ENCODE measurements at places on chromosomes 11 and 22.

GRCh38 chr11:75560644-75561043 is 1.4 kb upstream of the SERPINH1 start:
- DNase-seq, result no peak

- DNase-seq, result no peak
These were observed 201.1 kb downstream of the DBX1 start for GRCh38 chr11:19959210-19959609.

GRCh38 chr11:97454988-97455387 is 1065.2 kb downstream of the JRKL start:
- peak; percentile 83 for DNase-seq

DNA sequence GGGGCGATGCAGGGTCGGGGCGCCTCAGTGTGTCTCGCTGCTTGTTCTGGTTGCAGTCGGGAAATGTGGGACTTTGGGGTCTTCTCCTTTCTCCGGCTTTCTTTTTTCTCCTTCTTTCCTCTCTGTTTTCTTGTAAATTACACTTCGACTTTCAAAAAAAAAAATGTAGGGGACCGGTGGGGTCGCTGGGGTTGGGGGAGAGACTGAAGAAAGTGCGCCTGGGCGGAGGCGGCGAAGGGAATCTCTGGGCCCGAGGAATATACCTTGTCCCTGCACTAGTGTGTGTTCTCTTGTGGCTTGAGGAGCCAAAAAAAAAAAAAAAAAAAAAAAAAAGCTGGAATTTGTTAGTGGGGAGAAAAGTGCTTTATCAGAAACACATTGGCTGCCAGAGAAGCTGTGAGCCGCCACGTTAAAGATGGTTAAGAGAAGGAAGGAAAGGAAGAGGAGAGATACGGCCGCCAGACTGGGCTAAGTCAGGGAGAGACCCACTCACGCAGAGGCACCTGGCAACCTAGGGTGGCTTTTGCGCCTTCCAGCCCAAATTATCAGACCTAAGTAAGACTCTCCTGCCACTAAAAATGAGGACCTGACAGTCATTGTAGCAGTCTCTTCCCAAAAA is 8.4 kb upstream of the FLI1 start:
- DNase-seq, result no peak

DNA sequence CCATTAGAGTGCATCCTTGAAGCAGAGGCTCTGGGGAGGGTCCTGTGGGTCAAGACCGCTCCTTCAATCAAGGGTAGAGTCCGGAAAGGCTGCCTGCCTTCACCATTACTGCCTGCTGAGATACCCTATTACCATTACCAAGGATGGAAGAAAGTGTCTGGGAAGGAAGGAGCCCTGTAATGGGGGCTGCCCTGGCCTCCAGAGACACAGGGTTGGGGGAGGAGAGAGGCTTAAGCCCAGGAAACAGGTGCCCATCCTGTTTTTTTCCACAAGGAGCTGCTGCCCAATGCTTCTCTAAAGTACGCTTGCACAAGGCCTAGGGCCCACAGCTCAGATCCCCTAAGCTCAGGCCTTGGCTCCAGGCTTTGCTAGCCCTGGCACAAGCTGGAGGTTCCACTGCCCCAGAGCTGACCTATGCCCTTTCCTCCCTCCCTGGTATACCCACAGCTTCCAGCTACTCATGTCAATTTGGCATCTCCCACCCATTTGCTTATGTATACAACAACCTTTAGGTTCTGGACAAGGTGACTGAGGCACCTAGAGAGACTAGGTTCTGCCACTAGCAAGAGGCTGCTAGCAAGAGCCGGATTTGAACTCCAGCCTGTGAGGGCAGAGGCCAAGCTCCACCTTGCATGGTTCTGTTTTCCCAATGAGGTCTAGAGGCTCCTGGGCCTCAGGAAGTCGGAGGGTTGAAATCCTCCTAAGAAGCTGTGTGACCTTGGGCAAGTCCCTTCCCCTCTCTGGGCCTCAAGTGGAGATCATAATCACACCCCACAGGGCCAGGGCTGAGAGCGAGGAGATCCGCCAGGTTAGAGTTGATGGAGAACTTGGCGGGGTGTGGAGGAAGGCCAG is 1.5 kb upstream of the PLCB3 start:
- no peak for DNase-seq

DNA sequence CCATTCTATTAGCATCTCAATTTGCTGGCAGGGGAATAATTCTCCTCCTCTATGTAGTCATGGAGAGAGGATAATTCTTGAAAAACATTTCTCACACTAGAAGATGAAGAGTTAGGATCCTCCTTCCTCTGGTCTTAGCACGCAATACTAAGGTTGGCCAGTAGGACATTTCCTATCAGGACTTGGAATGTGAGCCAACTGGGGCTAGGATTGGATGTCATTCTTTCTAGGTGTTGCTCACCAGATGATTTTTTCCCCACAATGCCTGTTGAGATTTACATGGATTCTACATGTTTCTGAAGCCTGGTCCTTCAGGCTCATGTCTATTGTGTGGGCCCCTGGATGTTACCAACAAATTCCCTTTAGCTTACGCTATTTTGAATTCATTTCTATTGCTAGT is 28.0 kb downstream of the SLN start:
- DNase-seq, result no peak

DNA sequence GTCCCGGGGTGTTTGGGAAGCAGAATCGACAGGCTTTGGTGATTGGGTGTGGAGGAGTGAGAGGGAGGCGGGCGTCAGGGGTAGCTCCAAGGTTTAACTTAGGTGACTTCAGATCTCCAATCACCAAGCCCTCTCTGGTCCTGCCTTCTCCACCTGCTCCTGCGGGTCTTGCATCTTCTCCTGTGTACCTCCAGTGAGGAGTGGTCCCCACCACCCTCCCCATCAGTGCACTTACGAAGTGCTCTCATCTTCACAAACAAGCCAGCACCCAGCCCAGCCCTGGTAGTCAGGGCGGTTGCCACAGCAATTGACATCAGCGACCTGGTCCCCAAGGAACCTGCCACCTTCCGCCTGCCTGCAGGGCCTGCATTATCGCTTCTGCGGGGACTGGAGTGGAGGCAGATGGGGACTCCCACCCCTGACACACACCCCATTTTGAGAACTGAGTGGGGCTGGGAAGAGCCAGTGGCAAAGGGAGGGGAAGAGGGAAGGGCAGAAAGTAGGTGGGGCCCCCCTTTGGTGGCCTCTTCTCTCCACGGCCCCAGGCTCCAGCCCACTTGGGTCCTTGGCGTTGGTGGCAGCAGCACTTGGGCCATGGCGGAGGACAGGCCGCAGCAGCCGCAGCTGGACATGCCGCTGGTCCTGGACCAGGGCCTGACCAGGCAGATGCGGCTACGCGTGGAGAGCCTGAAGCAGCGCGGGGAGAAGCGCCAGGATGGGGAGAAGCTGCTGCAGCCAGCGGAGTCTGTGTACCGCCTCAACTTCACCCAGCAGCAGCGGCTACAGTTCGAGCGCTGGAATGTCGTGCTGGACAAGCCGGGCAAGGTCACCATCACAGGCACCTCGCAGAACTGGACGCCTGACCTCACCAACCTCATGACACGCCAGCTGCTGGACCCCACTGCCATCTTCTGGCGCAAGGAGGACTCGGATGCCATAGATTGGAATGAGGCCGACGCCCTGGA is at the start of gene OMP:
TSS of gene OMP (plus strand) at position 595 of the 965 bp plus-strand sequence. CDS start at position 595, 0 bp downstream.
- no peak for DNase-seq

- no peak for DNase-seq
These were observed 15.4 kb downstream of the CCDC34 start for GRCh38 chr11:27347359-27348339.

DNA sequence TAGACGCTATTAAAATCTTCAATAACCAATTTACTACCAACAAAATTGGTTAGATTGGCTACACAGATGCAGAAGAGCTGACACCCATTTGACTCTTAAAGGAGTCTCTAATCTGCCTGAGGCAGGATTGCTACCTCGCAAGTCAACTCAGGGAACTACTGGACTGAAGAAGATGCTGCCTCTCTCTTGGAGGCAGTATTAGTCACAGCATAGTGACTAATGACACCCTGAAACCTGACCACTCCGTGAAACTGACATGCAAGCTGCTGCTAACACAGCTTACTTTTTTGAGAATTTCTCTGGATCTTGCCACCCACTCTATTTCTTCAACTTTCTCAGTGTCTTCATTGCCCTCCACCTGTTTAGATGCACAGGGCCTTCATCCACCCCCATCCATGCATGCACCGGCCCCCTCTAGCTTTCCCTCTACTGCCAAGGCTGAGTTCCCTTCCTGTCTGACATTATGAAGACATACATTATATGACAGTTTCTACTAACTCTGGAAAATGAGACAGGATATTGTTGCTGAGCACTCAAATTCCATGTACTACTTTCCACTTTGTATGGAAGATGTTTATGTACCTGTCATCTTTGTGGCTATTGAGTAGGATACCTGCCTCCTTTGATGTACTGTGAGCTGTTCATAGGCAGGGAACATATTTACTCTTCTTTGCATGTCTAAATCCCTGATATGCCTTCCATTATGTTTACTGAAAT is 183.2 kb downstream of the MSANTD4 start:
- DNase-seq, result peak; percentile 47

DNA sequence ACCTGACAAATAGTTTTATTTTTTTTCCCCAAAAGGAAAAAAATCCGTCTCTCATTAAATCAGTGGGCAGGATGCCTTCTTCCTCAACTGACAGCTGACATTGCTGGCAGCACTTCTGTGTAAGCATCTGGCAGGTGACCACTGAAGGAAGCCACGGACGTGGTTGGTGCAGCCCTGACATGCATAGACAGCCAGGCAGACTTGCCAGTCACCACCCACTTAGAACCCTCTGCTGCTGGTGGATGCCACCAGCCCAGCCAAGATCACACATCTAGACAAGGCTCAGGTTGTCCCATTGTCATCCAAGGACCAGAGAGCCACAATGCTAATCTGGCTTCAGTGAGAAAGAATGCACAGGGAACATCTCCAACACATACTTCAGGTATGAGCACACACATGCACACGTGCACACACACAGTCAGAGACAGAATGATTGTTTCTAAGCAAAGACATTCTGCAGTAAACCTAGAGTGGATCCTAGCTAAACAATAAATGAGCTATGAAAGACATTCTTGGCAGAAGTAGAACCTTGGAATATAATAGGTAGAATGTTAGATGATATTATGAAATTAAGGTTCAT is 49.8 kb upstream of the BMAL1 start:
- DNase-seq, result no peak

DNA sequence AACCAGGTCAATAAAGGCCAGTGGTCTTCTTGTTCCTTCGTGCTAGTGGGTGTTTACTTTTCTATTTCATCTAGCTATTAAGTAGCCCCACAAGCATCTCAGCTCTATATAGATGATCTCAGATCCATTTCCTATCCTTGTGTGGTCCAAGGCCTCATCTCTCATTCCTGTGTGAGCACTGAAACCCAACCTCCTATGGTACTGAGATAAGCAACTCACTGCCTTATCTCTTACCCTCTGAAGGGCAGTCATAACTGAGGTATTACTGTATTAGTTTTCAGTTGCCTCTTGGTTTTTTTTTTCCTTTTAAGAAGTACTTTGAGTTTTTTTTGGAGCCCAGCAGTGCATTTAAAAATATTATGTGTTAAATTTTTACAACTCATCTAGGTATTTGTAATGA is 28.3 kb downstream of the ACER3 start:
- DNase-seq, result peak; percentile 38

DNA sequence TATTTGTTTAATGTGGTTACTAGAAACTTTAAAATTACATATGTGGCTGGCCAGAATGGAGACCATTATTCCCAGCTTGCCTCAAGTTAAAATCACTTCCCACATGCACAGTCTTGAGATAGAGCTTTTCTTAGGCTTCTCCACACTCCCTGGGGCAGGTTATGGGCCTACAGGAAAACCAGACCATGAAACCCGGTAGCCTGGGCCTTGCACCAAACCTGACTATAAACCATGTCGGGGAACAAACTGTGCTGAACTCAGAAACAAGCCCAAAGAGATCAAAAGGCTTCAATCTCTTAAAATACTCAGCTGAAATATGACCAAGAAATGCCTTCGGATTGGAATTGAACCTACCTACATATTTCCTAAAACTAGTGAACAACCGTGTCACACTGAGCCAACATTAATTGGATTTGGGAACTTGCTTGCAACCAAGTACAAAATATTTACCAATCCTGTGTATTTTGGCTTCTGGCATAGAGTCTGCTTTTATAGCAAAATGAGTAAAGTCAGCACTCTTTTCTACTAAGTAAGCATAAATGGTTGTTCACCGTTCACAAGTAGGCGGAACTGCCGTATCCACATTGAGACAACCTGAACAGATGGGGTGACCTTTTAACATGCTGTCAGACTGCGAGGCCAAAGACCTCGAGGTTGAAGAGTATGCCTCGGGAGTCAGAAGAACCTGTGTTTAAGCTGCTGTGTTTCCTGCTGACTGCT is 199.5 kb downstream of the FAM76B start:
- DNase-seq, result no peak

GRCh38 chr11:123103326-123103980 is 41.5 kb upstream of the HSPA8 start:
- DNase-seq, result peak; percentile 81

- DNase-seq, result no peak
These were observed 30.4 kb downstream of the OR10A6 start for GRCh38 chr11:7900686-7901085.

DNA sequence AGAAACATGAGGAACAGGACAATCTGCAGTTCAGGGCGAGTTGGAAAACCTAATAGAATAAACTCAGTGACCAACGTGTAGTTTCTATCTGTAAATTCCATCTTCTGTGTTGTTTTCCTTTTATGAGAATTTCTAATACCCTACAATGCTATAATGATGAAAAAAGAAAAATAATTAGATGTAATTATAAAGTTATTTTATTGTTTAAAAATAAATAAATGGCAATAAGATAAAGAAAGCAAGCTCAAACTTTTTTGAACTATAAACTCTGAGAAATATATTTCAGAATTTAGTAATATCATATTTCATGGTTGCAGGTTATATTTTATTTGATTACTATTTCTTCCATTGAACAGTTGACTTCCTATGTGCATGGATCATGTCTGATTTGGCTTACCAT is at the start of gene OR5I1:
TSS of gene OR5I1 (minus strand) at position 101 of the 400 bp plus-strand sequence. CDS start at position 101, 0 bp downstream.
- no peak for DNase-seq

GRCh38 chr11:30434901-30435300 is 112.0 kb downstream of the ARL14EP start:
- DNase-seq, result no peak

DNA sequence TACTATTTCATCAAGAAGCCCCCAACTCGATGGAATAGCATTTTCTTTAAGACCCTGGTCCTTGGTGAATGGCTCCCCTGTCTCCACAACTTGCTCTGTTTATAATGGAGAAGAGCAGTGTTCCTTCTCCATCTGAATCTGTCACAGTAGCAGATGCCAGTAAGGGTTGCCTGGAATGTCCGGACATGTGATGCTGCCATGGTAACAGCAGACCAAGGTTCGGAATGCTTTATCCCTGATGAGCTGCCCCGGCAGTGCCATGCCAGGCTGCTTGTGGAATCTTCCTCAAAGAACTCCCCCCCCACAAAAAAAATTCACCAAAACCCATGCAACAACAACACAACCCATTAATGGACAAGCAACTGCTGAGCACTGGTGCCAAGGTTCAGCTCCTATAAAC is 72.5 kb downstream of the KCNC1 start:
- DNase-seq, result no peak

- no peak for DNase-seq
These were observed 1.3 kb downstream of the PPP1CA start for GRCh38 chr11:67400251-67400941.

- peak; percentile 51 for DNase-seq
These were observed 37.6 kb downstream of the RAB30 start for GRCh38 chr11:83033972-83034672.

DNA sequence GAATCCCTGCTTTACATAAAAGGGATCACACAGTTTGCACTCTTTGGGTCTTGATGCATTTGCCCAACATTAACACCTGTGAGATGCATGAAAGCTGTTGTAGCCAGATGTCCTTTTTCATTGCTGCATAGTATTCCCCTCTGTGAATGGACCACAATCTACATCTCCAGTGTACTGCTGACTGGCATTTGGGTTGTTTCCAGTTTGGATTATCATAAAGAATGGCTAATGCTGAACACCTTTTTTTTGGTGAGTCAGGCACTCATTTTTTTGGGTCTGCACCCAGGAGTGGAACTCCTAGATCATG is 58.3 kb downstream of the PHF21B start:
- DNase-seq, result no peak

Measured in choroid plexus epithelial cell (primary cell).